NCI-H226 (cell line): ENCODE measurements at places on chromosomes 7 and 10.

- DNase-seq = no peak
Measured at GRCh38 chr10:21289961-21290360, 235.5 kb downstream of the SKIDA1 start.

DNA sequence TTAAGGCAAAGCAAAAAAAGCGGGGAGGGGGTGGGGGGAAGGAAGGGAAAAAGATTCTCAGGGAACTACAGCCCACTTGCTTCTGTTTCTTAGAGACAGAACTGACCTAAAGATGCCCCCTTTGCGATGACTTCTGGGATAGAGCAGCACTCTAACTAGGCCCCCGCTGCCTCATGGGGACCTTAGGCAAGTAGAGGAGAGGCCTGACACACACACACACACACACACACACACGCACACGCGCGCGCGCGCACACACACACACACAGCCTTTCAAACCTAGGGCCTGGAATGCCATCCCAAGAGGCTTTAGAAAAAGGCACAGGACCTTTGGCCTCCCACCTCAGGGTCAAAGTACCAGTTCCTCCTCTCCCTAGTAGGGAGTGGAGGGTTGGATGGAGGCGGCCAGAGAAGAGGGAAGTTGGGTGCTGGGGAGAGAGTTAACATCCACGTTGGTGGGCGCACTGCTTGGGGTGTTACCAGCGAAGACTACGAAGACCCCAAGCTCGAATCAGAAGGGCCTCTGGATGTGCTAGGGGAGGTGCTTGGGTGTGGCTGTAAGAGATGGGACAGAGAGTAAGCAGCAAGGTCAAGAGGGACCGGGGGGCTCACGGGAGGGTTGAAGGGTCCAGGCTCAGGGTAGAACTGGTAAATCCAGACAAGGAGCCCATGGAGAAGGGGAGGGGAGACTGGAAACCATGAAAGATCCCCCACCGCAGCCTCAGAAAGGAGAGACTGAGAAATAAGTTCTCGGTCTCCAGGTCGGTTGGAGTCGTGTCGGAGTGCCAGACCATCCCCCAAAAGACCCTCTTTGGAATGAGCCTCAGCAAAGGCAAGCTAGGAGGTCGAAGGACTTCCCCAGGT is 1.2 kb upstream of the COL1A2 start:
- DNase-seq = no peak

DNA sequence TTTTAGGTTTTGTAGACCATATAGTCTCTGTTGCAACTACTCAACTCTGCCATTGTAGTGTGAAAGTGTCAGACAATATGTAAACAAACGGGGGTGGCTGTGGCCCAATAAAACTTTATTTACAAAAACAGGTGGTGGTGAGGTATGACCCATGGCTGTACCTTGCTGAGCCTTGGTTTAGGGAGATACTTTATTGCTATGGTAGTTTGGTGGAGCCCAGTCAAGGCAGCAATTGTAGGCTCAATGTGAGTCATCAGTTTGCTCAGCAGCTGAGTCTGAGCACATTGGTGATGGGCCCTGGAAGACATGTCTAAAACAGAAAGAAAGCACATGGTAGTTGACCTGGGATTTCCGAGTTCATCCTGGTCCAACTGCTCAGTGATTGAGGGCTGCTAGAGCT is 242.5 kb downstream of the REEP3 start:
- peak; percentile 22 for DNase-seq

- no peak for DNase-seq
Measured at GRCh38 chr7:10070899-10071298, 902.8 kb upstream of the PHF14 start.

- no peak for DNase-seq
Measured at GRCh38 chr7:36057323-36057722, 95.7 kb upstream of the EEPD1 start.

DNA sequence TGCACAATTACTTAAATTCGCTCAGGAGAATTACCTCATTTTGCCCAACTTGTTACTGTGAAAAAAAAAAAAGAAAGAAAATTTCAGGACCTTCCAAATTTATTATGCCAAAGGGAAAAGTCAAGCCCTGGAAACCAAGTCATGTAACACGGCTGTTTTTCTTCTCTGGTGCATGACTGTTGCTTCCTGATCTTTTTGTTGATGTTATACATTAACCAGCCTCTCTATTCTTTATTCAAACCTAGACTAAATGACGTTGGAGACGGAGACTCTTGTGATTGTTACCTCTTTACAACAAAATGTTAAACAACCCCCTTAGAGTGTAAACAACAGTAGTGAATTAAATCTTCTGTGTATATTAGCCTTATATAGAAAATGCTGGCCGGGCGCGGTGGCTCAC is 16.1 kb upstream of the ZC3HAV1 start:
- no peak for DNase-seq

- peak; percentile 28 for DNase-seq
Measured at GRCh38 chr7:21011153-21011552, 224.5 kb upstream of the SP8 start.

- no peak for DNase-seq
Measured at GRCh38 chr10:123906296-123906695, 14.7 kb upstream of the CPXM2 start.

- DNase-seq = no peak
Measured at GRCh38 chr7:111091593-111092358, 849 bp downstream of the LRRN3 start.

- DNase-seq = peak; percentile 88
Measured at GRCh38 chr7:39644170-39644569, 20.8 kb downstream of the RALA start.

DNA sequence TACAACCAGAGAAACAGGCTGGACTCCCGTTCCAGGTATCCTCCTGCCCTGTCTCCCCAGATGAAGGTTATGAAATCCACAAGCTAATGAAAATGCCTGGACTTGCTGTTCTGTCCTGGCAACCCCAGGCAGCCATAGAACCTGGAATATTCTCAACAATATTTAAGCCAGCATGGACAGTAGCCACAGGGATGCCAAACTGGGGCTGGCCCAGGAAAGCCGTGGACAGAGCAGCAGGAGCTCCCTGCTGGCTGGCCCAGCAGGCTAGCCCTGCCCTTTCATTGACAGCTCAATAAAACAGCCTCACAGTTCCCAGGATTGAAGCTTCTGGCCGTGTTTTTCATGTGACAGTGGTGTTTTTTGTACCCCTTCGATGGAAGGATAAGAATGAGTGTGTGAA is 230.6 kb downstream of the BMPER start:
- no peak for DNase-seq

DNA sequence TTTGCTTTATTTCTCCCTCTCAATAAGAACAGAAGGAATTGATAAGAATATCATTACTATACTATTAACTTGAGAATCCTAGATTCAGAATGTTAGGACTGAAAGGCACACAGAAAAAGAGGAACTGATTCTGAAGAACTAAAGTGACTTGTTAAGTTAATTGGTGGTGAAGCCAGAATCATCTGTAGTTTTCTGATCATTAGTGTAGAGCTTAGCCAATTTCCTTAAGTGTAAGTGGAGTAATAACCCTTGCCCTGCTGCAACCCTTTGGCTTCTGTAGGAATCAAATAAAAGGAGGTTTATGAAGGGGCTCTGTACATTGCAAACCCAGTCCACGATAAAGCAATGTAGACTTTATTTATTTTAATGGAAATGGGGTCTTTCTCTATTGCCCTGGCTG is 1186.0 kb downstream of the SORCS3 start:
- DNase-seq = no peak

DNA sequence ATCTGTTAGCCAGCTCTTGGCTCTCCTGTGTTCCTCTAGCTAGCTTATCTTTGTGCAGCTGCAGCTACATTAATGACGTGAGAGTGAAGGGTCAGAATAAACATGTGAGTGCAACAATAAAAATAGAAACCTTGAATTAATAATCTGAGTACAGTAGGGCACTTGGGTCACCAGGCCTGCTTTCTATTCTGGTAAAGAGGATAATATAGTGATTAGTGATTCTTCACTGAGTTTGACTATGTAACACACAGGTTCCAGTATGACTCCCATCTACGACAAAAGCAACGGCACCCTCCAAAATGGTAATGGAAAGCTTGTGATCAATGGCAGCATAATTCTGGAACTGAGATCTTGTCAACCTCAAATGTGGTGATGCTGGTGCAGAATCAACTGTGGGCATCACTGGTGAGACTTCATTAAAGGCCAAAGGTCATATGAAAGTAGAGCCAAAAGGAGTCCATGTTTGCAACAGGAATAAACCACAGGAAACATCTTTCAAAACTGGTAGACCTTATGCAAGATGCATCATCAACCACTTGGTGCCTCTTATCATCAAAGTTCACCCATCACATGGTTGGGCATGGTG is 77.6 kb downstream of the NRBF2 start:
- peak; percentile 11 for DNase-seq

DNA sequence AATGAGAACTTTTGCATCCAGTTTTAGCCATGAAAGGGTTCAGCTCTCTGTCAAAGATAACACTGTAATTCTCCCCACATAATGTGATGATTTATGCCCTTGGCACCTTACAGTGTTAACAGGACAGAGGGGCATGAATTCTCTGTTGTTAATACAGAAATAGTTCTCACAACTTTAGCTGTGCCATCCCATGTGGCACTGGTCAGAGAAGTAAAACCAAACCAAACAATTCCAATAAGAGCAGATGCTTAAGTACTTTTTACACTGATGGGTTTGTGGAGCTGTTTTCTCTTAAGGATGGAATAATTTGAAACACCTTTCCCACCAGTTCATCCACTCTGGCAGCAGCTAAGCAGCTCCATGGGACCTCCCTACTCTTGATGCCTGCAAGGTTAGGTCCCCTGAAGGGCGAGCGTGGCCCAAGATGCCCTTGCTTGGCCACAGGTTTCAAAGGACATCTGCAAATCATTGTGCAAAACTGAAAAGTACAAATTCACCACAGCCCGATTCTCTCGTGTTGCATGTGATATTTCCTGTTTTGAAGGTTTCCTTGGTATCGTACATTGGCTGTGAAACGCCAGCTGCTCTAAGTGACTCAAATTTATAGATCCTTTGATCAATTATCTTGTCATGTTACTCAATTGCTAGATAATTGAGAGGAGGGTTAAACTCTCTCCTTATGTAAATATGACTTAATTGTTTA is 82.5 kb upstream of the CREB5 start:
- no peak for DNase-seq

DNA sequence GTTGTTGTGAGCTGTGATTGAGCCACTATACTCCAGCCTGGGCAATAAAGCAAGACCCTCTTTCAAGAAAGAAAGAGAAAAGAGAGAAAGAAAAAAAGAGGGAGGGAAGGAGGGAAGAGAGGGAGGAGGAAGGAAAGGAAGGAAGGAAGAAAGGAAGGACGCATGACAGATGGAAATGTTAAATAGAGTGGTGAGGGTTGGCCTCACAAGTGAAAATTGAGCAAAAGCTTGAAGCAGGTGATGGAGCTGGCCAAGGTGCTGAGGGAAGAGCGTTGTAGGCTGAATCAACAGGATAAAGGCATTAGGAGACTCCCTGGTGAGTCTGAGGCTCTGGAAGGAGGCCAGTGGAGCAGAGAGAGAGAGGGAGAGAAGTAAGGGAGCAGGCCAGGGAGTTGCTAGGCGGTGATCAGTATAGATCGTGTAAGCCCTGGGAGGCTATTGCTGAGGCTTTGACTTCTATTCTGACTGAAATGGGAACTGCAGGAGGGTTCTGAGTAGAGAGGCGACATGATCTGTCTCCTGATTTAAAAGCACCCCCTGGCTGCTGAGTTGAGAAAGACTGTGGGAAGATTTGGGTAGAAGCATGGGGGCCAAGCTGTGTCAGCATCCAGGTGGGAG is 26.5 kb upstream of the TMEM248 start:
- DNase-seq = peak; percentile 78

GRCh38 chr10:131788386-131788785 is 112.4 kb upstream of the PPP2R2D start:
- no peak for DNase-seq

DNA sequence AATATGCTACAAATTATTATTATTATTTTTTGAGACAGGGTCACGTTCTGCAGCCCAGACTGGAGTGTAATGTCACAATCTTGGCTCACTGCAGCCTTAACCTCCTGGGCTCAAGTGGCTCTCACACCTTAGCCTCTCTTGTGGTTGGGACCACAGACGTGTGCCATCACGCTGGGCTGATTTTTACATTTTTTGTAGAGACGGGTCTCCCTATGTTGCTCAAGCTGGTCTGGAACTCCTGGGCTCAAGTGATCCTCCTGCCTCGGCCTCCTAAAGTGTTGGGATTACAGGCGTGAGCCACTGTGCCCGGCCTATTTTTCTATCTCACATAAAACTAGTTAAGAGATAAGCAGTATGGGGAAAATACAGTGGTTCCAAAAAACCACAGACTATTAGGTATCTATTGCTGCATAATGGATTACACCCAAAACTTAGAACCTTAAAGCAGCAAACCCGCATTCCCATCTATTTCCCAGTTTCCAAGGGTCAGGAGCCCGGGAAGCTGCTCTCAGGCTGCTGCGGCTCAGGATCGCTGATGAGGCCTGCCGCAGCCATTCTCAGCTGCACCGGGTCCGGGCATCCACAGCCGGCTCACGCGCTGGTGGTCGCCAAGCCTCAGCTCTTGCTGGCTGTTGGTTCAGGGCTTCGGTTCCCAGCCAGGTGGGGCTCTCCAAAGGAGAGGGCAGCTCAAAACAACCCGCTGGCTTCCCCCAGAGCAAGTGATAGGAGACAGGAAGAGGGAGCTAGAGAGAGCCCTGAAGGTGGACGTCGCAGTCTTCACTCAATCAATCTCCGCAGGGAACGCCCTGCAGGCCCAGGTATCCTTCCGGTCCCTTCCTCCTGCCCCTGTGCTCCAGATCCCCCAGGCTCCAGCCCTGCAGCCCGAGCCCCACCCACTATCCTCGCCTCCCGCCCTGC is 128.2 kb downstream of the UBE2H start:
- peak; percentile 80 for DNase-seq

- no peak for DNase-seq
Measured at GRCh38 chr10:27801171-27801785, 55.7 kb upstream of the MKX start.

GRCh38 chr10:82564353-82565196 is 689.6 kb downstream of the NRG3 start:
- DNase-seq = no peak

GRCh38 chr10:107561136-107561650 is 396.7 kb upstream of the SORCS1 start:
- no peak for DNase-seq

GRCh38 chr10:129956876-129957673 is 7.0 kb downstream of the EBF3 start:
- DNase-seq = no peak

DNA sequence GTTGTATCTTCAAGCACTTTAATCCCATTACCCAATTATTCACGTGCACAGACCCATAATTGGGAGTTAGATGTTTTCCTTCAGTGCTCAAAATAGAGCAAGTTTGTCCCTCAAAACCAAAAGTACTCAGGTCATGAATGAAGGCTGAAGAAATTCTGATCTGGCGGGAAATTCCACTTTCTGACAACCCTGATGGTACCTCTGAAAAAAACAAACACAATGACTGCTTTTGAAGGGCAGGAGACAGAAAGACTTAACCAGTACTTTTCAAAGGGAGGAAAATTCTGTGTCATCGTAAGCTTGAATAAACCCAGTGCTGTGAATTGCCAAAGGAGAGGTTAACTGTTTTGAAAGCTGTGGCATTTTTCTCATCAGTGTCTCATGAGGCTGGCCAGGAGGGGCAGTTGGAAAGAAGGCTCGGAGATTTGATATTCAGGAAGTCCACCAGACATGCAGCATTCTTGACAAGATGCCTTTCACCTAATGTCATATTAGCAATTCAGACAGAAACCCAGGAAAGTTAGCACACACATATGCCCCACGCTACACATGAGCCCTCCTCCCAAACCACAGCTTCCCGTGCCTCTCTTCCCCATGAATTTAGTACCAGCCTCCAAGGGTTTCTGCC is 347.0 kb downstream of the KCNMA1 start:
- peak; percentile 97 for DNase-seq

- DNase-seq = no peak
Measured at GRCh38 chr7:98137826-98138151, 31.1 kb downstream of the LMTK2 start.
